ENCODE measurements at places on chromosomes 16 and 17. TPM values are rescaled to one million over a fixed set of nuclear protein-coding genes. Genes with fewer than 3 reads are reported as not detected.

The SEC14L5 gene
- total RNA-seq: not detected

The TPSG1 gene
- total RNA-seq: not detected

The KRTAP16-1 gene
- not detected for total RNA-seq

The ZFP3 gene
- total RNA-seq: 0.98 TPM

The BOLA2 gene
- total RNA-seq: 26.0 TPM

The RANBP10 gene
- 9.6 TPM for total RNA-seq

The CCR7 gene
- total RNA-seq: 0.84 TPM

The LSM12 gene
- 53.4 TPM for total RNA-seq

The CCL23 gene
- total RNA-seq: not detected

The EXOC7 gene
- total RNA-seq: 63.6 TPM

The TMEM106A gene
- total RNA-seq: 0.84 TPM

The C17orf78 gene
- not detected for total RNA-seq

The TMEM170A gene
- total RNA-seq: 16.6 TPM

The NFATC2IP gene
- total RNA-seq: 24.5 TPM

The HOXB3 gene
- 5.0 TPM for total RNA-seq

The ETV4 gene
- total RNA-seq: 62.4 TPM

The HBM gene
- not detected for total RNA-seq
